ENCODE measurements at places on chromosomes 16 and 17.
A peak's percentile ranks its signal among the peaks of the same experiment; 100 is the strongest.

- no peak for DNase-seq
Measured at GRCh38 chr16:13108126-13108525, 206.7 kb downstream of the SHISA9 start.

DNA sequence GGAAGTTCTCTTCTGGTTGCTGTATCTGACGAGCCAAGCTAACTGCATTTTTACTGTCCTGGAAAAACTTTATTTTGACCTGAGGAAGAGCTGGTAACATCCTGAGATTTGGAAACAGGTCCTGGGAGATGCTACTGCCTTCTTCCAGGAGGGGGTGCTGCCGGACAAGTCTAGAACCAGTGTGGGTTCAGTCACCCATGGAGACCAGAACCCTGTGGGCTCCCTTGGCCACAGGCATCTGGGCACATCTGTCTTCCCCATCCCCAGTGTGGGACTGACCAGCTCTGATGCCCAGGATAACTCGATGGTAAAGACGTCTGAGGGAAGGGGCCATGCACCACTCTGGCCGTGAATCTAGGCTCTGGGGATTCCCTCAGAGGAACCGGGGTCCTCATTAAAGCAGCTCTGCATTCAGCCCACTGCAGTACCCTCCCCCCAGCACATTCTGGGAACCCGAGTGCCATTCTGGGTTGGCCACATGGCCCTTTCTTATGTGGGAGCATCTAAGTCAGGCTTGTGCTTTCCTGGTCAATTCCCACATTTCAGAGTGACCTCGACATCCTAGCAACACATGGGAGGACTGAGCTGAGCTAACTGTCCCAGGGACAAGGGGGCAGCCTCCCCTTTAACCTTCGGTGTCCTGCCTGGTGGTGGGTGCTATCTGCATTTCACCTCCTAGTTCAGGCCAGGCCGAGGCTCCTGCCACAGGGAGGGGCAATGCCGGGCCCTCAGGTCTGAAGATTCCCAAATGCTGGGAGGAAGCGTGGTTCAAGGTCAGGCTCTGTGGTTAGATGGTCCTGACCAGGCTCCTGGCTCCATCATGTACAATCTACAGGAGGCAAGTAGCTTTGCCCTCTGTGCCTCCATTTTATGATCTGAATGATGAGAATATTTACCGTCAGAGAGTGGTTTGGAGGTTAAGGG lies 6.4 kb downstream of the C16orf86 start:
- DNase-seq = no peak

- no peak for DNase-seq
Measured at GRCh38 chr17:56326001-56326359, 172.7 kb downstream of the ANKFN1 start.

GRCh38 chr16:25100511-25100910 lies 11.0 kb upstream of the LCMT1 start:
- DNase-seq = no peak

DNA sequence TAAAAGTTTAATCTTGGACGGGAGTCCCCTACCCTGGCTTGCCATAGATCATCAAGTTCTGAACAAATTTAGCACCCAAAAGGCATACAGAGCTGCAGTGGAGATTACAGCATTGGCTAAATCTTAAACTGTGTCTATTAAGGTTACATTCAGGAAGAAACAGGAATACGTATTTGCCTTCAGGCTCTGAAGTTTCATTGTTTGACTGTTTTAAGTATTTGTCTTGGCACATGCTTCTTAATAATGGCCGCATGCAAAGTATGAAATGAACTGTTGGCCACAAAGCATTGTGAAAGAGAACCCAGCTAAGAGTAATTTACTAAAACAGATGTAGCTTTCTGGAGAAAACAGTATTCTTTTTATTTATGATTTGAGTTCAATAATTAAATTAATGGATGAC lies 63.9 kb upstream of the CNEP1R1 start:
- DNase-seq = no peak

DNA sequence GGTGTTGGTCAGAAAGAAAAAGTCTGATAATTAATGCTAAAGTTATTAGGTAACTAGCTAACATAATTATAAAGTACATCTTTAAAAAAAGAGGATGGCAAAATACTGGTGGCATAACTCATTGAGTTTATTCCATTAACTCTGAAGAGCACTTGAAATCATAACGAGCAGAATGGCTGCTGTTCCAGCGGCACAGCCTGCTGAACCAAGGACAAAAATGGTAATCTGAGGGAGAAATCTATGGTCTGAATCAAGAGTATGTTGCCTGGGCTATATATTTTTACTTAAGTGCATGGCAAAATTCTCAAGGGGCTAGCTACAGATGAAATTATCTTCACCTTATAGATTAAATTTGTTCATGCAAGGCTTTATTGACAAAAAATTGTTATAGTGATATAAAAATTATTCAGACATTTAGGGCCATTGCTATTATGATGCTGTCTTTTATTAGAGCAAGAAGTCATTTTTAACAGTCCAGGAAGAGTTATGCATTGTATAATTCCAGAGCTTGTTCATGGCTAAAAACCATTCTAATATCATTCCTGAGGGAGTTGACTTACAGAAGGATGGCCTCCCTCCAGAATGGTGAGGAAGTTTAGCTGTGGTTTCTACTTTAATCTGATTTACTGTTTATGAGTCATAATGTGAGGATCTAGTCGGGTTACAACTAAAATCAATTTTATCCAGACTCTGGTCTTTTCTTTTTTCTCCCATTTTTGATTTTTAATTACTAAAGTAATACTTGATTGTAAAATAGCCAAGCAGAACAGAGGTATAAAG lies 41.4 kb upstream of the ANKFN1 start:
- peak; percentile 56 for DNase-seq

GRCh38 chr17:3036800-3037199 lies 26.6 kb downstream of the OR1D5 start:
- DNase-seq = no peak

GRCh38 chr16:14286368-14287230 lies 215.5 kb downstream of the MRTFB start:
- DNase-seq = no peak

- DNase-seq = no peak
Measured at GRCh38 chr16:24776501-24777220, 47.2 kb downstream of the TNRC6A start.

DNA sequence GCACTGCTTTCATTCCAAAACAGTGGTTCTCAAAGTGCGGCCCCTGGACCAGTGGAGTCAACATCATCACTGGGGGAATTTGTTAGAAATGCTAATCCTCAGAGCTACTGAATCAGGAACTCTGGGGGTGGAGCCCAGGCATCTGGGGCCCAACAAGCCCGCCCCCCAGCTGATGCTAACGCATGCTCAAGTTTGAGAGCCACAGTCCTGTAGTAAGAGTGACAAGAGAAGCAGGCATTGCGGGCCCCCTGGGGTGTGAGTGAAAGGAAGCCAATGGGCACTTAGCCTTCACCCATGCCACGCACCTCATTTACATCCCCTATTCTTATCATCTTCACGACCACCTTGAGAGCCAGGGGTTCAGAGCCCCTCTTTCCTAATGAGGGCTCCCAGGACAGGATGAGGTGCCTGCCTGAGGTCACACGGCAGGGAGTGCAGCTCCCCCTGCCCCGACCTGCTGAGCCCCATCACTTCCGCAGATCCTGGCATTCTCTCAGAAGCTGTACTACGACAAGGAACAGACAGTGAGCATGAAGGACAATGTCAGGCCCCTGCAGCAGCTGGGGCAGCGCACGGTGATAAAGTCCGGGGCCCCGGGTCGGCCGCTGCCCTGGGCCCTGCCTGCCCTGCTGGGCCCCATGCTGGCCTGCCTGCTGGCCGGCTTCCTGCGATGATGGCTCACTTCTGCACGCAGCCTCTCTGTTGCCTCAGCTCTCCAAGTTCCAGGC lies 9.1 kb downstream of the CA4 start:
- no peak for DNase-seq

GRCh38 chr16:67202956-67203493 lies 4.1 kb downstream of the ELMO3 start:
- no peak for DNase-seq

- DNase-seq = no peak
Measured at GRCh38 chr17:64326420-64327054, 63.5 kb upstream of the TEX2 start.

- DNase-seq = no peak
Measured at GRCh38 chr16:1272453-1273198, 16.8 kb downstream of the TPSD1 start.

DNA sequence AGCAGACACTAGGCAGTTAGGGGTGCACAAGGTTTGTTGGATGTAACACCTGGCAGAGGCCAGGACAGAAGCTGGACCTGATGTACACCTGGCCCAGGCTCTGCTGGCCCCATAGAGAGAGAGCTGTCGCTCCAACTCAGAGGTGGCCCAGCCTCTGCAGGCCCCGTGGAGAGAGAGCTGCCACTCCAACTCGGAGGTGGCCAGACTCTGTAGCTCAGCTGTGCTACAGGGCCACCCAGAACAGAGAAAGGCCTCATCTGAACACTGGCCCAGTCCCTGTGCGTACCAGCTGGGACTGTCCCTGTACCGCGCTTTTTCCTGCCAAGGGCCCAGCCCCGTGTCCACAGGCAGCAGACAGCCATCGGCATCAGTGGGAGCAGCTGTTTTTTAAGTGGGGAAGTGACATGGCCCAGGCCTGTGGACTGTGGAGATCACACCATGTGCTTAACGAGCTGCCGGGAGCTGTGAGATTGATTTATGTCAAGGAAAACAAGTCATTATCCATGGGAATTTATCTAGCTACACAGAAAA lies 176.4 kb upstream of the CHMP6 start:
- DNase-seq = no peak

- no peak for DNase-seq
Measured at GRCh38 chr16:54373534-54374520, 87.2 kb upstream of the IRX3 start.

GRCh38 chr16:72508191-72508590 lies 336.2 kb upstream of the PMFBP1 start:
- no peak for DNase-seq

DNA sequence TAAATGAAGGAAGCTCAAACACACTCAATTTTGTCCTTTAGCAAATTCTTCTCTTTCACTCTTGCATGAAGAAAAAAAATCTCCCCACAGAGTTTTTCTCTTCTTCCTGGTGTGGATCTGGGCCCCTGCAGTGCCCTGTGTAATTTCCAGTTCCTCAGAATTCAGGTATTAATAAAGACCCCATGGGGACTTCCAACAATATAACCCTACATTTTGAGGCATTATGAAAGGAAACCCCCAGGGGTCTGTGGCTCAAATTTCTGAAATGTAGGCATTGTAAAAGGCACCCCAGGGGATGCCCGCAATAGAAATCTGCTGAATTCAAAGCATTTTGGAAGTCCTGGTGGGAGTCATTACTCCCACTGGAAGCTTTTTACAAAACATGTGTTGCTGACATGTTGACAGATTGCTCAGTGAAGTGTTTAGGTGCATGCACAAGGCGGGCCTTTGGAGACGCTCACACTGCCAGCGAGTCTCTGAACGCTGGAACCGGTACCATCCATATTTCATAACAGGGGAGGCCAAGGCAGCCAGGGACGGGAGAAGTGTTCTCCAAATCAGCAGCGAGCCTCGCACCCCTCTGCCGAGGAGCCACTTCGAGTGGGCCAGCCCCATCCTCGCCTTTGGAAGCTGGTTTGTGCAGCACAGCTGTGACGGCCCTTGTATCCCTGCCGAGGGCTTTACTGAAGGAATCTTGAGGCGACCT lies 154.0 kb downstream of the ZNF423 start:
- peak; percentile 90 for DNase-seq

GRCh38 chr17:81334391-81334901 lies 39.3 kb upstream of the SLC38A10 start:
- no peak for DNase-seq

DNA sequence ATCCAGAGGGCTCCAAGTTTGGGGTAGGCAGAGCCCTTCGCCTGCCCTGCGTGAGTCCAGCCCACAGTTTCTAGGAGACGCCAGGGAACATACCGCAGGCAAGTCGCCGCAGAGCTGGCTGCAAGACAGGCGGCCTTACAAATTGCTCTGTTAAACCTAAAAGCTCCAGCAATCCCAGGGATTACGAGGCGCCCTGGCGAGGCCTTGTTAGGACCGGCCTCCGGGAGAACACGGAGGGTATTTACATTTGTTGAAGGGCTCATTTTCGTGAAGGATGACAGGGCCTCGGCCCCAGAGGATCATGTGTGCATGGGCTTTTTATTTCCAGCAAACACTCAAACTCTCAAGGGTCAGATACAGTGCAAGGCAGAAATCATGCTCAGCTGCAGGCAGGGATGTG lies 77.6 kb upstream of the FOXF1 start:
- DNase-seq = no peak

GRCh38 chr16:3066440-3066748 lies 954 bp downstream of the IL32 start:
- no peak for DNase-seq

- no peak for DNase-seq
Measured at GRCh38 chr17:75371339-75371738, 34.1 kb downstream of the GRB2 start.

- no peak for DNase-seq
Measured at GRCh38 chr16:86151239-86151851, 252.4 kb downstream of the IRF8 start.

DNA sequence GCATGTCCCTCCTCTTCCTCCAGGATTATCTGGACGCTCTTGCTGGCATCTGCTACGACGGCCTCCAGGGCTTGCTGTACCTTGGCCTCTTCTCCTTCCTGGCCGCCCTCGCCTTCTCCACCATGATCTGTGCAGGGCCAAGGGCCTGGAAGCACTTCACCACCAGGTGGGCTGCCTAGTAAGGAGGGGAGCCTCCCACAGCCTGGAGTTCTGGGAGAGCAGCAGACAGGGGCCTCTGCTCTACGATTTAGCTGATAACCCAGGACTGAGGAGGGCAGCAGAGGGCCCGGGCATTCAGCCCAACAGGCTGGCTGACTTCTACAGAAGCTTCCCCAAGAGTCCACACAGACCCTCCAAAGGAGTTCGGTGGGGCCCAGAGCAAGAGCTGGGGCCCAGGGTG lies 21.8 kb upstream of the DNAI2 start:
- DNase-seq = no peak

GRCh38 chr17:42928714-42929496 lies 28.3 kb downstream of the G6PC1 start:
- no peak for DNase-seq

GRCh38 chr16:1724491-1724890 lies 18.5 kb downstream of the MAPK8IP3 start:
- no peak for DNase-seq

GRCh38 chr17:16328997-16329396 lies 24.3 kb downstream of the CENPV start:
- peak; percentile 92 for DNase-seq

DNA sequence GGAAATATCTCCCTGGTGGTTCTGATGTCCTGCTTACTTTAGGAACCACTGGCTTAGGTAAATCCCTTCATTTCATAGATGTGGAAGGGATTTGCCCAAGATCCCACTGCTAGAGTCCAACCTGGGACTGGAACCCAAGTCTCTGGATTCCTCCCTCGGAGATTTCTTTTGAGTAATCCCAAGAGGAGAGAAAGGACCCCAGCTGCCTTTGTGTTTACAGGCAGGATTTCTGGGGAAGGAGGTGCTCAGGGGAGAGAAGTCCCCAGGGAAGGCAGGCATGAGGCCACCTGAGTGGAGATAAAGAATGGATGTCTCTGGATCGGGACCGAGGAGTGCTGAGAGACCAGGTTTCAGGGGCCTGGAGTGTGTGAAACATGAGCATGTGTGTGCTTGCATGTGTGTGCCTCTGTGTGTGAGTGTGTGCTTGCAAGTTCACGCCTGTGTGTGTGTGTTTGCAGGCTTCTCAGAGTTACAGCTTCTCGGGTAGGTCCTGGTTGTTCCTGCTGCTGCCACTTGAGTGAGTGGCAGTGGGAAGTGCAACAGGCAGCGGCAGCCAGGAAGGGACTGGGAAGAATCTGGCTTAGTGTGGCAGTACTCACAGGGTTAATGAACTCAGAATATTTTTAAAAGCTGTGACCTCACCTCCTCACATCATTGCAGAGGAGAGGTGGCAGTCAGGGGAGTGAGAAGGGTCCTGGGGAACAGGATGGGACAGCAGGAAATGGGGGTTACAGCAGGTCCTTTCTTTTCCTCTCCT lies 2.2 kb downstream of the KCNH6 start:
- no peak for DNase-seq
